ENCODE measurements at places on chromosomes 1 and 21. TPM values are rescaled to one million over a fixed set of nuclear protein-coding genes. Genes with fewer than 3 reads are reported as not detected.

Gene CD247
- total RNA-seq = not detected

Gene USF1
- 82.7 TPM for total RNA-seq

Gene IL22RA1
- total RNA-seq = 1.3 TPM

Gene CGN
- total RNA-seq = 0.52 TPM

Gene CAPZA1
- total RNA-seq = 259 TPM

Gene TSPAN1
- total RNA-seq = 0.47 TPM

Gene SPATA46
- total RNA-seq = not detected

Gene NPHP4
- 5.4 TPM for total RNA-seq

Gene CCNL2
- total RNA-seq = 29.9 TPM

Gene KCNQ4
- 0.05 TPM for total RNA-seq

Gene CDCP2
- not detected for total RNA-seq

Gene TTC3
- 95.6 TPM for total RNA-seq
